Astrocyte (in vitro differentiated cells and primary cell): ENCODE measurements at places on chromosomes 16 and 17.

DNA sequence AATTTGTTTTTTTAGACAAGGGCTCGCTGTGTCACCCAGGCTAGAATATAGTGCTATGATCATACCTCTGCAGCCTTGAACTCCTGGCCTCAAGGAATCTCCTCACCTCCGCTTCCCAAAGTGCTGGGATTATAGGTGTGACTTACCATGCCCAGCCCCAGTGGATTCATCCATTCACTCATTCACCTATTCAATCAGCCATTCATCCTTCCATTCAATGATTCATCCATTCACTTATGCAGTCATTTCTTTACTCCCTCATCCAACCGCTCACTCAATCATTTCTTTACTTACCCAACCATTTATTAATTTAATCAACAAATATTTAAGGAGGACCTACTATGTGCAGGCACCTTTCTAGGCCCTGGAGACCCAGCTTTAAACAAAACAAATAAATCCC is 25.7 kb downstream of the DEXI start:
- DNase-seq, result no peak

DNA sequence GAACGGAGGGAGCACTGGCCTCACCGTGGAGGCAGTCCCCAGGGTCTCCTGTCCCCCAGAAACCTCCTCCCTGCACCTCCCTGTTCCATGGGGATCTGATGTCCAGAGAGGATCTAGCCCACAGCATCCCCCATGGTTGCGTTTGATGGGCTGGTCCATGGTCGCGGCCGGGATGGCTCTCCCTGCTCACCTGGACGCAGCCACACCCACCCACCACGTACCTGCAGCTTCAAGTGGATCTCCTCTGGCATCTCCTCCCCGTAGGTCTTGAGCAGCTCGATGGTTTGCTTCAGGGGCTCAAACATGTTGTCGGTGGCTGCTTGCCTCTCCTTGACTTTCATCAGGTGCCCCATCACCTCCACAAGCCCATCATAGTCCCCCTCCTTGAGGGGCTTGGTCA is 47.9 kb downstream of the DNAH17 start:
- no peak for DNase-seq

DNA sequence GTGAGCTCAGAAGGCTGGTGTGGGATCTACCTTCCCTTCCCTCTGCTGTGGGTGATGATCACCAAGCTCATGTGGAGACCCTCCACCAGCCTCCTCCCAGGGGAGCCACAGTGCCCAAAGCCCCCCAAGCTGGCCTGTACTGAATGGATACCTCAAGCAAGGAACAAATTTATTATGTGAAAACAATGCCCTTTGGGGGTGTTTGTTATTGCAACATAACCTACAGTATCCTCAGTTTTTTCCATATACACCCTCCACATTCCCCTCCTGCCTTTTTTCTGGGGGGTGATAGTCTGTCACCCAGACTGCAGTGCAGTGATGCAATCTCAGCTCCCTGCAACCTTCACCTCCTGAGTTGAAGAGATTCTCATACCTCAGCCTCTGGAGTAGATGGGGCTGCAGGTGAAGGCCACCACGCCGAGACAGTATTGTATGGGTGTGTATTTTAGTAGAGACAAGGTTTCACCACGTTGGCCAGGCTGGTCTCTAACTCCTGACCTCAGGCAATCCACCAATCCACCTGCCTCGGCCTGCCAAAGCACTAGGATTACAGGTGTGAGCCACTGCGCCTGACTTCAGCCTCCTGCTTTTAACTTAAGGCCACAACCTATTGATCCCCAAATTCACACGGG is 215.9 kb downstream of the CPPED1 start:
- DNase-seq, result no peak

GRCh38 chr17:6567528-6568183 is 11.3 kb upstream of the PITPNM3 start:
- no peak for DNase-seq

- no peak for DNase-seq
Observed at GRCh38 chr16:35173295-35173694, 1713.9 kb downstream of the TP53TG3F start.

DNA sequence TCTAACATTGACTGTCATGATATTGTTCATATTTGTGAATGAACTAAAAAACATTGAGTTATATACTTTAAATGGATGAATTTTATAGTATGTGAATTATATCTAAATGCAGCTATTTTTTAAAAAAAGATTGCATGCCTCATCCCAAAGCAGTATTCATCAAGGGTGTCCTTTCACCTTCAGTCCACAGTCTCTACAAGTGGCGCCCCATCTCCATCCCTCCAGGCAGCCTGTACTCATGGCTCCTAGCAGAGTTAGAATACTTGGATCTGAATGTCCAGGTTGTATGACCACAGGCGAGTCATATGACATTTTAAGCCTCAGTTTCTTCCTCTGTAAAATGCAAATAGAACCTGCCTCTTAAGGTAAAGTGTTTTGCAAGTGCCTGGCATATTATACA is 69.8 kb downstream of the TMEM100 start:
- DNase-seq, result no peak

DNA sequence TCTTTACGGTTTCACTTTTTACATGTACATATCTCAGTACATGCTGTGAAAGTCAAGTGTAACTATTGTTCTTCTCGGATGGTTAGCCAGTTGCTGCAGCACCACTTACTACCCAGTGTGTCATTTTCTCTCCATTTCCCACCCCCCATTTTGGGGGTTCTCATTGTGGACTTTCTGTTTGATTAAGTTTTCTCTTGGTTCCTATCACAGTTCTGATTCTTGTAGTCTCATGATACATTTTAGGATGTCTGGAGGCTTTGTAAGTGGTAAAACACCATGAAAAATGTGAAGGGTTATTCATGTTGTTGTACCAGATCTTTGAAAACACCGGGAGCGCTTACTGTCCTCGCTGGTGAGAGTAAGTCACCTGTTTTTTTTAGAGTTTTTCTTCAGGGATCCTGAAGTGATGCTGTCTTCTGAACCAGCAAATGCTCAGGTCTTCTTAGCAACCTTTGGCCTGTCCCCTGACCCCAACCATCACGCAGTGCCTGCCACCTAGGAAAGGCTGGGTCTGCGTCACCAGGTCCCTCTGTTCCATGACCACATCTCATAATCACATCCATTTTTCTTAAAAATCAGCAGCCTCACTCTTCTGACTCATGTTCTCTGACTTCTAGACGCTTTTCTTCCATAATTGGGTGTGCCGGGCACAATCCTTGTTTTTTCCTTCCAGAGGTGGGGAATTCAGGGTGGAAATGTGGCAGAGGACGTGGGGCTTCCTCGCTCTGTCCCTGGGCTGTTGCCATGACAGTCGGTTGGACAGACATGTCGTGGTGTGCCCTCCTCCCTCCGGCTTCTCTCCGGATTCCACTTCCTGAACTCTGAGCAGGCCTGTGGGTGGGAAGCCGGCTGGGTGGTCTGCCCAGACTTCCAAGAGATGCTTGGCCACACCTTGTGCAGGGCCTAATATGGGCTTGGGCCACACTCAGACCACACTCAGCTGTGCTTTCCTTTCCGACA is 102.6 kb downstream of the NTN1 start:
- no peak for DNase-seq

- DNase-seq, result no peak
Observed at GRCh38 chr17:8986295-8986694, 20.8 kb upstream of the PIK3R5 start.
